Activated gamma-delta T cell treated with anti-CD3 and anti-CD28 coated beads, Interleukin-2, amount 50 U/mL, for 16 hours (primary cell): ENCODE measurements at places on chromosomes 7 and 10.

- no peak for DNase-seq
These were observed 95.3 kb upstream of the AOAH start for GRCh38 chr7:36819639-36820038.

DNA sequence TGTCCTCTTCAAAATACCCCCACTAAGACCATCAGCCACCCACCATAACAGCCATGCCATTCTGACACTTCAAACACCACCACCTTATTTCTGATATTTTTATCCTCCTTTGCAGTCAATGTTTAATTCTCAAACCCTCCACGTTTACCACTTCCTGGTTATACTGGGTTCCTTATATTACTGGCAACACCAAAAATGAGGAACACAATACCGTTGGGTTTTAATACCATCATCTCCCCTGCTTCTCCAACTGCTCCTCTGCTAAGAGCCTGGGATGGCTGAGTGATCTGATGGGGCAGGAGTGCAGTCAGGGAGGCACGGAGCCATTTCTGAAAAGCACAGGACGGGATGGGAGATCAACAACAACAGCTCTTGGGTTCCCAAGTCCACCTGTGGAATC is 140.5 kb downstream of the CHCHD3 start:
- DNase-seq, result no peak

DNA sequence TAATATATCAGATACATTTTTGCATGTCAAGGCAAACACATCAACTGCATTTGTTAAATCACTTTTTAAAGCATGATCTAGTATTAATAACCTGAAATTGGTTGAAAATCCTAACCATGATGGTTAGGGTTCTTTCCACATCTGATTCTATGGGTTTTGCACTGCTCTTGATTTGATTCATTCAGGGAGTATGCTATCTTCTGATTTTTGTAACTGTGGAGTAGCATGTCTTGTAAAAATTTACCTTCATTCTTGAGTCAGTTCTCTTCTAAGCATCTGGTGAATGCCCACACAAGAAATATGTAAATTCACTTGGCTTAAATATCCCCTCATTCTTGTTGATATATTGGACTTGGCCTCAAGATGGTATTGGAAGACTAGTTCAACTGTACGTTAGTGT is 178.7 kb downstream of the KLF6 start:
- no peak for DNase-seq

DNA sequence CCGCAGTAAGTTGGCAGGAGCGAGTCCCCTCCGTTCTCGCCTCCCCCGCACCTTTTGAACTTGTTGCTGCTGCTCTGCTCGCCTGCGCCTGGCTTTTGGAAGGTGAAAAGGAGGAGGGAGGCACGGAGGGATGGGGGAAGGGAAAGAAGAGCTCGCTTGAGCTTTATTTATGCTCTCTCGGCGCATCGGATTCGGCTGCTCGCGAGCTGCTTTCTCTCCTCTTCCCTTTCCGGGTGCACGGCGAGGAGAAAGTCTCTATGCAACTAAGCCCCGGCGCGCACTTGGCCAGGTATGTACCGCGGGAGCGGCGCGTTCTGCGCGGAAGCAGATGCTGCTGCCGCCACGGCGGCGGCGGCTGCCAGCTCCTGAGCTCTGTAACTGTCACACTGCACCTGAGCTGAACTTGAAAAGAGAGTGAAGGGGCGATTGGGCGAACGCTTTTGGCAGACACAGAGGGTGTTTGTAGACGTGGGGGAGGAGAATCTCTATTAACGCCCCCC is 551 bp downstream of the KCND2 start:
- DNase-seq, result no peak

DNA sequence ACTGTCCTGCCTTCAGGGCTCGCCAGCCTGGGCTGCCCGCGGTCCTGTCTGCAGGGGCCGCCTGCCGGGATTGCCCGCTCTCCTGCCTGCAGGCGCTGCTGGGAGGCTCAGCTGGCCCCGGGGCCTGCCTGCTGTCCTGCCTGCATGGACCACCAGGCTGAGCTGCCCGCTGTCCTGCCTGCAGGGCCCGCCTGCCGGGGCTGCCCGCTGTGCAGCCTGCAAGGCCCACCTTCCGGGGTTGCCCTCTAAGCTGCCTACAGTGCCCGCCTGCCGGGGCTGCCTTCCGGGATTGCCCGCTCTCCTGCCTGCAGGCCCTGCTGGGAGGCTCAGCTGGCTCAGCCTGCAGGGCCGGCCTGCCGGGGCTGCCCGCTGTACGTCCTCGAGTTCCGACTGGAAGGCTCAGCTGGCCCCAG is 164.4 kb downstream of the GLRX3 start:
- no peak for DNase-seq

GRCh38 chr10:72335394-72336258 is 19.1 kb downstream of the DNAJB12 start:
- no peak for DNase-seq

DNA sequence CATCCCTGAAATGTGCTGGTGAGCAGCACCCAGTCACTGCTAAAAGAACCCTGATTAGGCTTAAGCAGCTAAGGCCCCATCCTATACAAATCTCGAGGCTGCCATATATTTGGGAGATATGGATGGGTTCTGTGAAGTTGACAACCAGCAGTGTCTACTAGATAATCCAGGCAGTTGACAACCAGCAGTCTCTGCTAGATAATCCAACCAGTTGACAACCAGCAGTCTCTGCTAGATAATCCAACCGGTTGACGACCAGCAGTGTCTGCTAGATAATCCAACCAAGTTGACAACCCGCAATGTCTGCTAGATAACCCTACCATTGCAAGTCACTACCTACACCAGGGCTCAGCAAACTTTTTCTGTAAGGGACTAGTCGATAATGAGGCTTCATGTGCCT is 58.3 kb upstream of the KDM7A start:
- no peak for DNase-seq

DNA sequence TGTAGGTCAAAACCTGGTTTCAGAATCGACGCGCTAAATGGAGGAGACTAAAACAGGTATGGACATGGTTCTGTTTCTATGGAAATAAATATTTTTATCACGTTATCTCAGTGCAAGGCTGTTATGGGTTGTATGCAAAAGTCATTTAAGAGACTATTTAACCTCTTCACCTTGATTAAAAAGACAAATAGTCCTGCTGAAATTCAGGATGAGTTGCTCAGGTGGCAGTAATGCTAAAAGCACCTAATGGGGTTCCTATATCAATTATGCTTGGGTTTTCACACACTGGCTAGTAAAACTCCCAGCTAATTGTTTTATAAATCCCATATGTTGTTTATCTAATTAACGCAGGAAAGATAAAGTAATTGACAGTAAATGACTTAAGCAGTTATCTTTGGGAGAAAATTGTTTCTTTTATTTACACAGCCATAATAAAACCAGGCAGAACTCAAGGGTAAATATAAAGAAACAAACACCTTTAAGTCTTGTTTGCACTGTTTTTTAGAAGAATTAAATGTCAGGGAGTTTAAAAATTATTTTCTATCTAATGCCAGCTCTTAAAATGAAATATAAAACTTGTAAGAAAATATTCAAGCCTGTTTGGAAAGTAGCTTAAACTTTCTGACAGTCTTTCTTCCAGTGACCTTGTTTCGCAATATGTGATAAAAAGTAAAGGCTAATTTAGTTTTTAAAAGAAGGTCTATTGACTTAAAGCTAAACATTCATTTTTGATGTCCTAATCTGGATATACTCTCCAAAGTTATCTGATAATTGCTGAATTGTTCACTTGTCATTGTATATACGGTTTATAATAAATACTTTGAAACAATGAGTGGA is 3.2 kb downstream of the HHEX start:
- DNase-seq, result no peak

- DNase-seq, result no peak
These were observed 137.0 kb downstream of the NRF1 start for GRCh38 chr7:129748356-129749109.

DNA sequence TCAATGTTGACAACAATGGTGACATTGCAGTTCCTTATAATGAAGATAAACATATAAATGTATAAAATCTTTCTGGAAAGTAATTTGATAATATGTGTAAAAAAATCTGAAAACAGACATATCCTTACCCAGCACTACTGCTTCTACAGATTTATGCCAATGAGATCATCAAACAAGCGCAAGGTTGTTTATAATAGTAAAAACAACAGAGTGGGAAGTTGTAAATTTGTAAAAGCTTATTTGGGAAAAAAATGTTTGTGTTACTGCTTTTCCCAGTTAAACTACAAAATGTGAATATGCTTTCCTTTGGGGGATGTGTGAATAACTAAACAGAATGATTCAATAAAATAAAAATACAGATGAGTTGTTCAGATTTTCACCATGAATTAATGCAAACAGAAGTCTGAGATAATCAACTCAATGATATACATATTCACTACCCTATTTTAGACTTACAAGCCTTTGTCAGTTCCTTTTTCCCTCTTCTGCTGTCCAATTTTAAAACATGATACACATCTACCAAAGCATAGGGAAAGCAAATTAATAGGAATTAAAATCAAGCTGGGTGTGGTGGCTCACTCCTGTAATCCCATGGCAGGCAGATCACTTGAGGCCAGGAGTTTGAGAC is 82.1 kb downstream of the USP6NL start:
- no peak for DNase-seq

- DNase-seq, result no peak
These were observed 172.7 kb downstream of the AGMO start for GRCh38 chr7:15389073-15389472.

GRCh38 chr7:70667406-70667805 is 464.5 kb upstream of the GALNT17 start:
- DNase-seq, result no peak

DNA sequence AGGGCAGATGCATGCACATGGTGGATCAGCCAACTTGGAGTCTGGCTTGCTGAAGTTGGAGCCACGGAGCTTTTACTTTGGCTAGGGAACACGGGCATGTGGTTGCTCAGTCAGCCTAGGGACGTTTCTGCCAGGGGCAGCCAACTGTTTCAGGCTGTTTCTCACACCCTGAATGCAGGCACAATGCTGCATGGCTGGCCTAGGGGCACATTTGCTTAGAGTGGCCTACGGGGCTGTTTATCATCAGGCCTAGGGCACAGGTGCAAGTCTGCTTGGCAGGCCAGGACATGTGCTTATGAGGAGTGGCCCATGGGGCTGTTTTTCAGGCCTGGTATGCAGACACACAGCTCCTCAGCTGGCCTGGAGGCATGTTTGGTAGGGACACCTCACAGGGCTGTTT is 107.4 kb downstream of the GSAP start:
- DNase-seq, result no peak

GRCh38 chr7:43679210-43680068 is 49.9 kb downstream of the COA1 start:
- no peak for DNase-seq

- peak; percentile 2 for DNase-seq
These were observed 831 bp downstream of the CCDC7 start for GRCh38 chr10:32446536-32447406.

GRCh38 chr7:148962440-148962822 is 65.9 kb downstream of the PDIA4 start:
- DNase-seq, result no peak

GRCh38 chr7:156475666-156476065 is 164.9 kb upstream of the RNF32 start:
- DNase-seq, result no peak

DNA sequence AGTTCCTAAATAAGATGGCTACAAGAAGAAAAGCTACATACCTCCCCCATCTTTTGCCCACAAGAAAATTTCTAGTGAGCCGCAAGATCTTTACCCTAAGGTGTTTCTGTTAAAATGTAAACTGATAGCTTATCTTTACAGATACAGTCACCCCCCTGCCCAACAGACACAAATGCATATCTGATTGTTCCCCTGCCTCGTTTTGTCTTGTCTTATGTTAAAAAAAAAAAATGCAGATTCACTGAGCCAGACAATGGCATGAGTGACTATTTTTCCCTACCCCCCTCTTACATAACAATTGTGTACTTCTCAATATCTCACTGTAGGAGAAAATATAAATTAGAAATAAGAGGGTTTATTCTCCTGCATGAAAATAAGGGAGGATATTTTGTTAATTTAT is 8.5 kb downstream of the ZNF138 start:
- no peak for DNase-seq

DNA sequence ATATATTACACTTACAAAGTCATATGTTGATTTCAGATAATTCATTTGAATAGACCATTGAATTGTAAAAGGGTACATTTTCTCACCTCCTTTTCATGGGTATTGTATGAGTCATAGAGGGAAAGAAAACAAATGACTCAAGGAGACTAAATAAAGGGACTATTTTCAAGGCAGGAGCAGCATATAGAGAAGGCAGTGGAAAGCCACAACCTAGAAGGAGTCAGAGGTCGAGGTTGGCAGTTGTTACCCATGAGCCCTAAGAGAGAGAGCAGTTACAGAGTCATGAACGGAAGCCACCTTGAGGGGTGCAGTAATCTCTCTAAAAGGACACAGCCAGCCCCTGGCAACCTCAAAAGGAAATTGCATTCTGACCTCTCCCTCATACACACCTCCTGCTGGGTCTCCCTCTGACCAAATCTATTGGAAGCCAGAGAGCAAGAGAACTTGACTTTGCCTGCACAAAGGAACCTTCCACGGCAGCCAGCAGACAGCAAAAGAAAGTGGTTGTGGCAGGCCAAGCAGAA is 137.9 kb downstream of the GRM8 start:
- no peak for DNase-seq

DNA sequence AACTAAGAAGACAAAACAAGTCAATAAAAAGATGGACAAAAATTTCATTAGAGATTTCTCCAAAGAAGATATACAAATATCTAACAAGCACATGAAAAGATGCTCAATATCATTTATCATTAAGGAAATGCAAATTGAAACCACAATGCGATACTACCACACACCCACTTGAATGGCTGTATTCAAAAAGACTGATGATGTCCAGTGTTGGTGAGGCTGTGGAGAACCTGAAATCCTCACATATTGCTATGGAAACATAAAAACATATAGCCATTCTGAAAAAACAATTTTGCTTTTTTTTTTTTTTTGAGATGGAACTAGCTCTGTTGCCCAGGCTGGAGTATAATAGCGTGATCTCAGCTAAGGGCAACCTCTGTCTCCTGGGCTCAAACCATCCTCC is 124.1 kb upstream of the LAMB4 start:
- no peak for DNase-seq

DNA sequence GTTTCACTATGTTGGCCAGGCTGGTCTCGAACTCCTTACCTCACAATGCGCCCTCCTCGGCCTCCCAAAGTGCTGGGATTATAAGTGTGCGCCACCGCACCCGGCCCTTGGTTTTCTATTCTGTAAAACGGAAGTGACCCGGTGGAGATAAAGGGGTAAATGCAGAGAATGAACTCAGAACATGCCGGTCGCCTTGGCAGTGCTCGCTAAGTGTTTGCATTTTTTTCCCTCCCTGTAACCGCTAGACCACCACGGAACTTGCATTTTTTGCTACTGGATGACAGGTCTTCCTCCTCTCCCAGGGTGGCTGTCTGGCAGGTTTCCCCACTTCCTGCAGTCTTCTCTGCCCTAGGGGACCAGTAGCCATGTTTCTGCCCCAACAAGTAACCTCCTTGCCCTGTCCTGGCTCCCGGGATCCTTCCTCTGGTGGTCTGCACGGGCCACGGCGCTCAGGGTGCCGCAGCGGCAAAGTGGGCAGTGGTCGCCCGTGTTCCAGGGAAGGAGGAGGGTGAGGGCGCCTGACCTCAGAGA is 18.8 kb upstream of the GNA12 start:
- DNase-seq, result no peak

GRCh38 chr7:116786791-116787443 is 75.5 kb upstream of the CAPZA2 start:
- DNase-seq, result no peak
